Aorta (tissue), 5 donors: ENCODE measurements at places on chromosomes 6 and 20. TPM values are rescaled to one million over a fixed set of nuclear protein-coding genes. Genes with fewer than 3 reads are reported as not detected.
A peak's percentile ranks its signal among the peaks of the same experiment; 100 is the strongest.

- no peak for DNase-seq
Measured at GRCh38 chr20:58690396-58691135, 2.0 kb upstream of the NPEPL1 start.

GRCh38 chr6:20352346-20352745 lies 49.3 kb upstream of the E2F3 start:
- DNase-seq = no peak

DNA sequence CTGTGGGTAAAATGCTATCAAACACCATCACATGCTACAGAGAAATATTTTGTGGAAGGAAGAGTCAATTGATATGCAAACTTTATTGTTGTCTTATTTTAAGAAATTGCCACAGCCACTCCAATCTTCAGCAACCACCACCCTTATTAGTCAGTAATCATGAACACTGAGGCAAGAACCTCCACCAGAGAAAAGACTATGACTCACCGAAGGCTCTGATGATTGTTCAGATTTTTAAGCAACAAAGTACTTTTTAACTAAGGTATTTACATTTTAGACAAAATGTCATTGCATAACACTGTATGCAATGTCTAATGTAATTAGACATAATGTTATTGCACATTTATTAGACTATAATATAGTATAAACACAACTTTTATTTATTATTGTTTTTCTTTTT lies 26.2 kb upstream of the MMP24 start:
- no peak for DNase-seq

GRCh38 chr6:91276315-91276714 lies 689.4 kb upstream of the MAP3K7 start:
- no peak for DNase-seq

DNA sequence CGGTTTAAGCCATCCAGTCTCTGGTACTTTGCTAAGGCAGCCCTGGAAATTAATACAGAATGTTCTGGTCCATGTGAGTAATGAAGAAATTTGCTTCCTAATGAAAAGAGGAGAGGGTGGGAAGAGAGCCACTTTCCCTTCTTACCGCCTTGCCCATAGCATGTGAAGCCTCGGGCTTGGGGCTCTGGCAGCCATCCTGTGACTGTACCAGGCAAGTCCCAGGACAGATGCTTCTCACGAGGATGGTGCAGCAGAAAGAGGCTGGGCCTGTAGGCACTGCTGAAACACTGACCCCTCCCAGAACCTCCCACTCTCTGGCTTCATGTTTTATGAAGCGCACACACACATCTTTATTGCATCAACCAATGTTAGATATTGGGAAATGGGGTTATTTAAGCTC lies 74.8 kb downstream of the IYD start:
- DNase-seq = no peak

- DNase-seq = no peak
Measured at GRCh38 chr20:36391456-36391855, 85.3 kb downstream of the DLGAP4 start.

GRCh38 chr20:37902504-37903313 lies at the start of gene VSTM2L:
Gene VSTM2L (plus strand): TSS chr20:37903127. CDS start chr20:37903351, 224 bp downstream.
- DNase-seq = no peak

DNA sequence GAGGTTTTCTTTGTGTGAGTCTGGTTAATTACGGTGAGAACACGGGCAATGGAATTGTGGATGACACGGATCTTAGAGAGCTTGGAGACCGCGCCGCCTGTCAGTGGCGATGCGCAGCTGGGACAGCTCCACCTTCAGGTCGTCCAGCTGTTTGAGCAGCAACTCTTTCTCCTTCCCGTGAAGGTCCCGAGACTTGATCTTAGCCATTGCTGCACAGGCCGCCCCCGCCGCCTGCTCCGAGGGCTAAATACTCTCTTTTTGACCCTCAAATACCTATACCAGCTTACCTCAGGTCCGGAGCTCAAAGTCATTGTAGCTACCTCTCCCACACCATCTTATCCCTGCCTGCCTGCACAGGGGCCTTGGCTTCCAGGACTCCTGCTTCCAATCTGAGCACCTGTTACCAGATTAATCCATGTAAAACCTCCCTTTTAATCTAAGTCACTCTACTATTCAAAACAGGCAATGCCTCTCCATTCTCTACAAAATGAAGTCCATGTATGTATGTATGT lies 100.2 kb downstream of the PREP start:
- no peak for DNase-seq

DNA sequence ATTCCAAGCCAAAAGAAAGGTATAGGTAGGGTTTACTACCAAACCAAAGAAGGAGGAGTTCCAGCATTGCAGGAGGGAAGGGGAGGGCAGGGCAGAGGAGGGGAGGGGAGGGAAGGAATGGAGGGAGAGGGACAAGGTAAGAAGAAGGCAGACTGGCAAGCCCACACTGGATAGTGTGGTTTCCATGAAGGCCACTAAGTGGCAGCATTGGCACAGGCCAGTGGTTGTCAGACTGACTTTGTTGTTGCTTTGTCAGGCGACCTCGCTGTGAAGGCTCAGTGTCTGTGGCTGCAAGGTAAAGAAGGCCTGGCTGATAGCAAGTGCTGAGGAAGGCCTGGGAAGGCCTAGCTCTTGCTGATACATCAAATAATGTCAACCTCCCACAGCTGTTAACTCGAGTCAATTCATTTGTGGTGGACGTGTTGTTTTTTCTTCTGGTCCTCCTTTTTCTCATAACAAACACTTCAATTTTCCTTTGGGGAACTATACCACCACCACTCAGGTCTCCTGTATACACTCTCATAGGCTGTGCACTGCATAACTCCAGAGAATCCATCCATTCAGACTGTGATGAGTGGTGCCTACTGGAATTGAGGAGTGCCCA lies 7.7 kb upstream of the ZNF334 start:
- peak; percentile 53 for DNase-seq

DNA sequence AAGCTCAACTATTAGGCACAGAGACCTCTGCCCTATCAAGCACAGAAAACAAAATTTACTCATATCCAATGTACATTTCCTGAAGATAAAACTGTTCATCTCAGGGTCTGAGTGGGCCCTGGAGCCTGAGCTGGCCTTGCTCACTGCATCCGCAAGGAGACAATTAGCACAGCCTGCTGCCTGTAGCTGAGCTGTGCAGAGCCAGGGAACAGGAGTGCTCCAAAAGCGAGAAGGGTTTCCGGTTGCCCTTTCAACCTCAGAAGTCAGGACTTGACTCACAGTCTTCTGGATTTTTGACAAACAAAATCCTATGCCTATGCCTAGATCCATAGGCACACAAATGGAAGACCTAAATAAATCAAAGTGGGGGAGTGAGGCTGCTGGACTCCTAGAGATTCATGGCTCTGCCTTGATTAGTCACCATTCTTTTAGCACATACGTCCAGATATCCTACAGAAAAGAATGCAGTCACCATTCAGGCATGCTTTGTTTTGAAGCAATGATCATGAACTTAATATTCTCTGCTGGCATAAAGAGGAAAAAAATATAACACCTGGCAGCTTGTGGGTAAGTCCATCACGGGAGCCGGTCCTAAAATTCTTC lies 73.5 kb downstream of the BFSP1 start:
- DNase-seq = no peak

GRCh38 chr20:51703400-51704287 lies 64.5 kb downstream of the ATP9A start:
- DNase-seq = no peak

GRCh38 chr6:85923013-85923430 lies 280.3 kb upstream of the SYNCRIP start:
- DNase-seq = no peak

- DNase-seq = peak; percentile 88
Measured at GRCh38 chr20:31713312-31714273, 9.1 kb downstream of the BCL2L1 start.

DNA sequence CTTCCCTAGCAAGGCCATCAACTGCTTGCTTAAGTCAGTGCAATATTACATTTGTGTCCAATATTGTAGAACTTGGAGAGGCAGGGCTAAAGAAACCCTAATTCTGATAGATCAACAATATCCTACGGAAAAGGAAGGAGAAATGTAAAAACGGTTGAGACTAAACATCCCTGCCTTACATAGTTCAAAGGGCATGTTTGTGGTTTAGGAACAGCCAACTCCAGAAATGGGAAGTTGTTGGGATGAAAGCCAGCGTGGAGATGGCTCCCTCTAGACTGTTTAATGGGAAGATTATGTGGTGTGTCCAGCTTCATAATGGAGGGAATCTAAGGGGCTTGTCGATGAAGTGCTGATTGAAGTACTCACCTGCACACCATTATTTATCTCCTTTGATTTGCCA lies 145.3 kb upstream of the TENT5A start:
- no peak for DNase-seq

DNA sequence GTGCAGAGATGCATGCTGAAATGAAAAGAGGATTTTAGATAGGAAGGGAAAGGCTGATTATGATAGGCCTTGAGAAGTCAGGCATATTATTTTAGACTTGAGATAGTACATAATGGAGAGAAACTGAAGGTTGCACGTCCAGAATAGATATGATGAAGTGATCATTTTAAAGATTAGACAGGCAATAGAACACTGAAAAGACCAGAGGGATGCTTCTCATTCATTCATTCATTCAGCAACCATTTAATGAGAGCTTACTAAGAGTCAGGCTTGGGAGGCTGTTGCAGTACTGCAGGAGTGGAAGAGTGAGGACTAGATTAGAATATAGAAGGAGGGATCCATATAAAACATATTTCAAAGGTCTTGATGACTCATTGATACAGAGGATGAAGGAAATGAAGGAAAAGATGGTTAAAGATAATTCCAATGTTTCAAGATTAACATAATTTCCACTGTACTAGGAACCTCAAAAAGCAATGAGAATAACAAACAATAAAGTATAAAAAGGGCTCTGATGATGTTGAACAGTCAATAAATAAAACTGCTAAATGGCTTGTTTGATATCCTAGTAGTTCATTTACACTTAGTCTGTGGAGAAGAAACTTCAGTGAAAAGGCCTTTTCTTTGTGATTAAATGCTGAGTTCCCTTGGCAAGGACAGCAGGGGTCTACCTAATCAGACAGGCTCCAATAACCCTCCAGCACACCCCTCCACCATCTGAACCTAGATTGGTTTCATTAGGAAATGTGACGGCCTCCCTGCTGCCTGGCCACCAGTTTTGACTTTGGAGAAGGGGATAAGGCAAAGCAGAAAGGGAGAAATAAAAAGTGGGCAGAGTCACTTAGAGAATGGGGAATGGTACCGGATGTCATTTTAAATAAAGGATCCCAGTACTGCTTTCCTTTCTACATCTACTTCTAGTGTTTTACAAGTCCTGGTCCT lies 5.3 kb upstream of the FBXO9 start:
- DNase-seq = no peak

- no peak for DNase-seq
Measured at GRCh38 chr6:105882121-105882803, 203.9 kb upstream of the PRDM1 start.

DNA sequence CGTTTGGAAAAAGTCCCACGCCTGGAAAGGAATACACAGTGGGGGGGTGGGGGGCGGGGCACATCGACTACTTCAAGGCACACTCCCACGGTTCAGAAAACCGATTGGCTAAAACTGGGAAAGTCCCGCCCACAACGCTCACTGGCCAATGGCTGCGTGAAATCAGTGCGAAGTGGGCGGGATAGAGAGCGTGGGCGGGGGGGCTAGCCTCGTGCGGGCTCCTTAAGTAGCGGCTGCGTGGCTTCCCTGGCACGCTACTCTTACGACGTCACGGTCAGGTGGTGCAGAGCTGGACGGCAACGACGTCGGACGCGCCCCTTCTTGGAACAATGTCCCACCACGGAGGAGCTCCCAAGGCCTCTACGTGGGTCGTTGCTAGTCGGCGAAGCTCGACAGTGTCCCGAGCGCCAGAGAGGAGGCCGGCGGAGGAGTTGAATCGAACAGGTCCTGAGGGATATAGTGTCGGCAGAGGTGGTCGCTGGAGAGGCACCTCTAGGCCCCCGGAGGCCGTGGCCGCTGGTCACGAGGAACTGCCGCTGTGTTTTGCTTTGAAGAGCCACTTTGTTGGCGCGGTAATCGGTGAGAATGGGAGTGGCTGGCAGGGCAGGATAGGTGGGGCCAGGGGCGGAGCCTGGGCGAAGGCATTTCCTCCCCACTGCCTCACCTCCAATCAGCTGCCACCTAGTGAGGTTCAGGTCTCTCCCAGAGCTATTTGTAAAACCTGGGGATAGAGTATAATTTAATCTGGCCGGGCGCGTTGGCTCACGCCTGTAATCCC lies at the start of gene DDX43:
DDX43 (plus strand) TSS at position 252 of the 778 bp plus-strand sequence; CDS start at position 330, 78 bp downstream.
- peak; percentile 78 for DNase-seq

The ZC3H12D gene
- total RNA-seq = 1.2 TPM

The MTFR2 gene
- 0.60 TPM for total RNA-seq

The AVP gene
- total RNA-seq = not detected

The RBM24 gene
- 2.5 TPM for total RNA-seq

The IPCEF1 gene
- 4.7 TPM for total RNA-seq

The ZSCAN12 gene
- total RNA-seq = 5.0 TPM
